ENCODE measurements at places on chromosomes 5 and 9.

DNA sequence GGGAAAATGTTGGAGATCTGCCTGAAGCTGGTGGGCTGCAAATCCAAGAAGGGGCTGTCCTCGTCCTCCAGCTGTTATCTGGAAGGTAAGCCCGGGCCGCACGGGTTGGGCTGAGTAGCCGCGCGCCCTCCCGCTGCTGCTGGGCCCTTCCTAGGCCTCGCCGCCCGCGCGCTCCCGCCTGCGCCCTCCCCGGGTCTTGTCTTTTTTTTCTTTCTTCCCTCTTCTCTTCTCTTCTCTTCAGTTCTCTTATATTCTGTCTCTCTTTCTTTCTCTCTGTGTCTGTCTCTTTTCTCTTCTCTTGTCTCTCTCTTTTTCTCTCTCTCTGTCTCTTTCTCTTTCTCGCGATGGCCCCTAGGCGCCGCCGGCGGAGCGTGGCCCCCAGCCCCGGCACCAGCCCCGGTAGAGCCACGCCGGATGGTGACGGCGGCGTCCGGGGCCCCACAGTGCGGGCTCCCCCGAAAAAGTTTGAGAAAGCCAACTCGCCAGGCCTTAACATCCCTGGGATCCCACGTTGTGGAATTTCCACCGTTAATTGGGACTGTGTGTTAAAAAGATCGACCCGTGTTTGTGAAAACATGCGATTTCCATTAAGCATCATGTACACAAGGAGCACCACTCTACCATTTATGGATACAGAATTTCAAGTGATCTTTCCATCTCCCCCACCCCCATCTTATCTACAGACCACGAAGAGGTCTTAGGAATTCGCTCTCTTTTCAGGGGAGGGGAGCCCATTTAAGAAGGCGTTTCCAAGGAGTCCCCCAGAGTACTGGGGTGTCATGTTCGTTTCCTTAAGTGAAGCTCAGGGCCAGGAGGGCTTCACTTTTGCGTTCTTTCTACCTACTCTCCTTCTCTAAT lies 616 bp downstream of the ABL1 start:
- DNase-seq, result peak; percentile 37

GRCh38 chr5:148632255-148633066 lies 21.9 kb downstream of the HTR4 start:
- no peak for DNase-seq

- no peak for DNase-seq
These were observed at the start of gene SH3GL2 for GRCh38 chr9:17578911-17579793. Gene SH3GL2 (plus strand): TSS chr9:17579066.

DNA sequence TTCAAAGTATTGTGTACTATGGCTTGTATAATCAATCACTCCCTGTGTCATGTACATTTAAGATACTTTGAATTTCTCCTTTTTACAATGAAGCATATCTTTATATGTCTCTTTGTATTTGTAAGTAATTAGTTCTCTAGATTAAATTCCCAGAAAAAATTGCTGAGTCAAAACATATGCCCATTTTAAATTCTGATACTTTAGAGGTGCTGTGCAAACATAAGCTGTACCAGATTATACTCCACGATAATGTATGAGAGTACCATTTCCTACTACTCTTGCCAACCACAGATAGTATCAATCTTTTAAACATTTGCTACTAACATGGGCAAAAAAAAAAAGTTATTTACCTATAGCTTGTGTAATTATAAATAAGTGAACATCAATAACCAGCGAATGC lies 18.3 kb downstream of the DCAF10 start:
- DNase-seq, result no peak

GRCh38 chr9:106982636-106983035 lies 119.7 kb downstream of the ZNF462 start:
- DNase-seq, result no peak

- DNase-seq, result no peak
These were observed 58.2 kb downstream of the PRDM6 start for GRCh38 chr5:123147128-123147715.

DNA sequence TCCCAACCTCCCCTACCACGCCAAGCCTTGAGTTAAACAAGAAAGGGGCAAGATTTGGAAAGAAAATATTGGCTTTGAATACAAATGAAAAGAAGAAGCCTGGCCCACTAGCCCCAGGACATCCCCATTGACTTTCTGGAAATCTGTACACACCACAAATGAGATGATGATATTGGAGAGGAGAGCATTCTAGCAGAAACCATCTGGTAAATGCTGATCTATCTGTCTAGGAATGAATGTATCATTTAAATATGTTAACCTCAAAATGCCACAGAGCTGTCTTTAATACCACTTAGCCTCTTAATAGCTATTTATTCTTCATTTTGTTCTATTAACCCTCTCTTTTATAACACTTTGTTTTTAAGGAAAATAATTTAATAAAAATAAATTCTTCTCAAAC lies 270.2 kb upstream of the PDE4D start:
- DNase-seq, result no peak

DNA sequence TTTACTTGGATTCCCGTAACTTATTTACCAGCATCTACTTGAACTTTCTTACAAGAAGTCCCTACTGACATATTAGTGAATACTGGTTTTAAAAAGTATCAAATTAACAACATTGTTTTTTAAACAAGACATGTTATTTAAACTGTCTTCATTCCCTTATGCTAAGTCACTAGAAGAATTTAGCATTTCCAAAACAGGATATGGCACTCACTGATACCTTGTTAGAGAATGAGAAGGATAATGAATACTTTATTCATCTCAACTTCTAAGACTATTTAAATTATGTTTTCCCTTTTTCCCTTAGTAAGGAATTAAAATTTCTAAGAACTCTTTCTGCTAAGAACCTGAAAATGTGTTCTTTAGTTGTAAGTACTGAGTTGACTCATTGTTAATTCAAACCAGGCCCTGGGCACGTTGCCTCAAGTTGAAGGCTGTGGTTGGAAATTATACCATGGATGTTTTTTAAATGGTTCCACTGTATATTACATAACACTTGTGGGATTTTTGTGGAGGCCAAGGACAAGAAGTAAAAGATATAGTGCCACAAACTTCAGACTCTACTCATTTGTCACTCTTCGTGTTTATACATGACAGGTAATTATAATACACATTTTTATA lies 219.0 kb upstream of the EDIL3 start:
- no peak for DNase-seq

- peak; percentile 5 for DNase-seq
These were observed 13.8 kb downstream of the PROP1 start for GRCh38 chr5:177982072-177982727.

- DNase-seq, result no peak
These were observed 71.2 kb downstream of the MROH2B start for GRCh38 chr5:40999966-41000365.
